Stimulated activated CD8-positive, alpha-beta memory T cell treated with anti-CD3 and anti-CD28 coated beads, Interleukin-15, amount 100 ng/mL, for 24 hours (primary cell): ENCODE measurements at places on chromosomes 2 and 18.

DNA sequence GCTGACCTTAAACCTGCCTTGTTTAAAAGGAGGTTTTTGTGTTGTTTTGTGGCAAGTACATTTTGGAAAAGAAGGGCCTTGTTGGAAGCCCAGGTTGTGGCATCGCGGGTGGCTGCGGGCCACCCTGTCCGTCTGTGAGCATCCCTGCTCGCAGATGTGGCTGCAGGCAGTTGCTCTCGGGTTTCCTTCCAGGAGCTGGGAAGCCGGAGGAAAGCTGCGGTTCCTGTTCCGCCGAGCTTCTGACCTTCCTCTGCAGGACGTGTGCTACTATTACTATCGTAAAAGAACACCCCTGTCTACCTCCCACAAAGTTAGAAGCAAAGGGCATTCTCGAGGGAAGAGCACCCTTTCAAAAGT is 766 bp downstream of the MFF start:
- DNase-seq: no peak

DNA sequence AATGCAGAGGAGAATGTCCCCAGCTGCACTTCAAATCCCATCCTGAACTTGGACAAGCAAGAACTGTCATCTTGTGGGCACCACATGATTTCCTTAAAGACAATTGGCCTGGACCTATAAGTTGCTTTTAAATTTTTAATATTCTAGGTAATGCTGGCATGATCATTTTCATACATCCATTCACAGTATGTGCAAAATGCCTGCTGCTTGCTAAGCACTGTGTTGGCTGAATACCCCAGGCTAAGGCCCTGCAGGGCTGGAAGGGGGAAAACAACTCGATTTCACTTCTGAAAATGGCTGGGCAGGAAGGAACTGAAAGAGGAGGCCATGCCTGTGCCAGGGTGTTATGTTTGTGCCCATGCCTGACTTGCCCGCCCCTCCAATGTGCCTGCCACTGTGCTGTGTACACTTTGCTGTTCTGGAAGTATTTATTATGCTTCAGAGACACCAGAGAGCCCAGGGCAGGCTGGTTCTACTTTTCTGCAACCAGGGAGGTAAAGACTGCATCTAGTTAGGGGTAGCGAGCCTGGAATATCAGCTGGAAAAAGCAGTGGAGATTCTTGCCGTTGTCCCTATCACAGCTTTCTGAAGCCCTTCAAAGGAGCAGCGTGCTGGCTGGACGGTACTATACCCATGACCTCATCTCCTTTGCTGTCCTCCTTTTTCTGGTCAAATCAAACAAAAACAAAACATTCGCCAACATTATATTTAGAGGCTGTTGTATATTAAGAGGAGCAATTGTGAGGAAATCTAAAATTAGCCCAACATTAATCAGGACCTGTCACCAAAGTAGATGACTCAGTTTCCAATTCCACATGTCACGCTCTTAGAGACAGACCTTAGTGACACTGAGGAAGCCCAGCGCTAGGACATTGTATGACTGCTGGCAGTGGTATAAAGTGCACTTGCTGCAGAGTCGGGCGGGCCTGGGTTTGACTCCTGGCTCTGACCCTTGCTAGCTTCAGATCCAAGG is 158.1 kb downstream of the DDX1 start:
- no peak for DNase-seq

GRCh38 chr2:235960011-235960715 is 208.0 kb downstream of the GBX2 start:
- no peak for DNase-seq

- no peak for DNase-seq
Measured at GRCh38 chr2:171178993-171179392, 18.3 kb upstream of the TLK1 start.

- DNase-seq: no peak
Measured at GRCh38 chr2:26470601-26471260, 7.2 kb downstream of the OTOF start.

DNA sequence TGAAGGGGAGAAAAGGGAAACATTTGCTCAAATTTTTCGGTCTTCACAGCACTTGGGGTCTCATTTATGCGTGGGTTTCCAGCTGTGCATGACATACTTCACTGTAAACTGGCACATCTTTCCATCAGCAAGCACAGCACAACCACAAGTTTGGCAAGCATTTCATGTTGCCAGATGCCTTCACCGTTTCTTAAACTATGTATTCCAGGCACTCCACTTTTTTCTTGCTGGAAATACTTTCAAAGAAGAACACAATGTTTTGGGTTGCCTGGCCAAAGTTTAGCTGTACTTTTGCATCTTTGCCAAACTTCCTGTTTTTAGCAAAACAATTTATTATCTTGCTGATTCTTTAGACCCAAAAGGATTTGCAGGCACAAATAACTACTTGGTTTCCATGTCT is 194.6 kb upstream of the MEIS1 start:
- no peak for DNase-seq

DNA sequence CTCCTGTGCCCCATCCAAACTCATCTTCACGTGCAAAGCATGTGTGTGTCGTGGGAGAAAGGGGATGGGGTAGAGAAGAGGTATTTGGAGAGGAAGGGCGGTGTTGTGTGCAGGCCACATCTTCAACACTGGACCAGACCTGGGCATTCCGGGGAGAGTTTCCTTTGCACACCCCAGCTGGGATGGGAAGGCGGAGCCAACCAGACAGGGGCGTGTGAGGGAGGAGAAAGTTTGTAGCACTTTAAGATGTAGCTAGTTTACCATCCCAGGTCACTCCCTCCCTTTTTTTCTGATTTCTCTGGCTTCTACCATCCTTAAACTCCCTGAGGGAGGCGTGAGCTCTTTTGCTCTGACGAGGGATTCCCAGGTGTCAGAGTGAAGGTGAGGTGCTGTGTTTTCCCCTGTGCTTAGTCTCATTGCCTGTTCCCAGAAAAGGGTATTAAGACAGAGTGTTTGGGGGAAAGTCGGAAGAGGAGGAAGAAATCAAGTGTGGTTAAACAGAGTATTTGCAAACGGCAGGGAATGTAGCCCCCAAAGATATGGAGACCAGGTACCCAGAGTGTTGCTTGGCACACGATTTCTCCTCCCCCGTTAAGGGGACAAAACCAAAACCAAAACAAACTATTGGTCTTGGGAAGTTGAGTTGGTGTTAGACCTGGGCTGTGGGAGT is 1.6 kb downstream of the SETBP1 start:
- no peak for DNase-seq

- no peak for DNase-seq
Measured at GRCh38 chr2:95346231-95346737, 49.1 kb downstream of the KCNIP3 start.

GRCh38 chr2:189248141-189248540 is 68.6 kb upstream of the COL5A2 start:
- no peak for DNase-seq

DNA sequence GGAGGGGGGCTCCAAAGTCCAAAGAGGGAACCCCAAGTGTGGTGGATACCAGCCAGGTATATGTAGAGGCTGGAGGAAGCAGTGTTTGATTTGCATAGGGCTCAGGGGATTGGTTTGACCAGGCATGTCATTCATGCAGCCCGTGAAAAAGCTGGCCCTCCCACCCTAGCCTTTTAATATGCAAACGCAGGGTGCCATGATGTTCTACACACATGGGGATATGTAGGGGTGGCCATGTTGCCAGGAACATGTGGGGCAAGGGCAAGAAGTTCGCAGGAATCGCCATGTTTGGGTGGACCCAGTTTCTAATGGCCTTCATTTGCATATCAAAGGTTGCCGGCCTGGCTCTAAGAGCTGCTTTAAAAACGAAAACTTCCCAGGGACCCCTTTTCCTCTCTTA is 33.6 kb downstream of the B3GNT7 start:
- DNase-seq: no peak

- DNase-seq: no peak
Measured at GRCh38 chr18:3584266-3584861, 134.4 kb downstream of the TGIF1 start.

DNA sequence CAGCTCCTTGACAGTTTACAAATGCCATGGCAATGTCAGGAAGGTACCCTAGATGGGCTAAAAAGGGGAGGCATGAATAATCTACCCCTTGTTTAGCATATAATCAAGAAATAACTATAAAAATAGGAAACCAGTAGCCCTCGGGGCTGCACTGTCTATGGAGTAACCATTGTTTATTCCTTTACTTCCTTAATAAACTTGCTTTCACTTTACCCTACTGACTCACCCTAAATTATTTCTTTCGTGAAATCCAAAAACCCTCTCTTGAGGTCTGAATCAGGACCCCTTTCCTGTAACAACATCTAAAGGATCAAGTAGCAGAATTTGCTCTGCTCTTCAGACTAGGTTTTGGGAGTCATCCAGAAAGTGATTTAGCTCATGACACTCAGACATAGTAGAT is 43.7 kb downstream of the CD8B2 start:
- DNase-seq: no peak

- no peak for DNase-seq
Measured at GRCh38 chr18:77061946-77062517, 70.6 kb downstream of the MBP start.
